ENCODE measurements at places on chromosomes 12 and 14. TPM values are rescaled to one million over a fixed set of nuclear protein-coding genes. Genes with fewer than 3 reads are reported as not detected.
A peak's percentile ranks its signal among the peaks of the same experiment; 100 is the strongest.

PTPRB gene
- not detected for total RNA-seq

C12orf54 gene
- total RNA-seq, result not detected

DPF3 gene
- 0.13 TPM for total RNA-seq

KCNJ8 gene
- total RNA-seq, result not detected

REM2 gene
- 0.20 TPM for total RNA-seq

- no peak for DNase-seq
Observed at GRCh38 chr14:92755495-92755894, 7.1 kb upstream of the LGMN start.

DNA sequence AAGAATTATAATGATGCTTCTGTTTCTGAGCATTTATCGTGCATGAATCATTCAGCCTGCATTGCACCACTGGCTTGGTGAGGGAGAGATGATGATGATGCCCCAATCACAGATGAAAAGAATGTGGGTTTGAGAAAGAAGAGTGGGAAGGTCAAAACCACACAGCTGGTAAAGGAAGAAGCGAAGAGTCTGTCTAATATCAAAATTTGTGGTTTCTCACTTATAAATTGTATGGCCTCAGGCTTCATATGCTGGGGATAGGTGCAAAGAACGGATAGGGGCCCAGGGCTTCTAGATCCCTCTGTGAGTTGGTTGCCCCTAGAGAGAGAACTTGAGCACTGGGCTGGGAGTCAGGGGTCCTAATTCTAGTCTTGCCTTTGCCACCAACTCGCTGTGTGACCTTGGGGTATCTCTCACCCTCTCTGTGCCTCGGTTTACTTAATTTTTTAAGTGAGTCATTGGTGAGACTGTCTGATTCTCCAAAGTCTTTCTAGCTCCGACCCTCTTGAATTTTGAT lies 2.2 kb downstream of the OASL start:
- peak; percentile 77 for DNase-seq

DNA sequence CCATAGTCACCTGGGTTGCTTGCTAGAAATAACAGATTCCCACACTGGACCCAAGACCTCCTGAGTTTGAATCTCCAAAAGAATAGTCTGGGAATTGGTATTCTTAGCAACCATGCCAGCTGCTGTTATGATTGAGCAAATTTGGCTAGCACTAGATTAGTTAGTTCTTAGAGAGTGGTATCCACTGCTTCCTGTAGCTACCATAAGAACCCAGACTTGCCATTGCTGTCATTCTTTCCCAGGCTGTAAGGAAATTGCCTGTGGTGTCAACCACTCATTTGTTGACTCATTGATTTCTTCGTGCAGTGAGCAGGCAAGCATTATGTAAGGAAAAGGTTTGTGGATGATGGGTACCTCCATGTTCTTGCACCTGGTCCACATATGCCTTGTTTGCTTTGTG lies 201.8 kb upstream of the RGS6 start:
- DNase-seq, result no peak

GRCh38 chr12:26857465-26858176 lies 24.6 kb upstream of the ITPR2 start:
- no peak for DNase-seq

DNA sequence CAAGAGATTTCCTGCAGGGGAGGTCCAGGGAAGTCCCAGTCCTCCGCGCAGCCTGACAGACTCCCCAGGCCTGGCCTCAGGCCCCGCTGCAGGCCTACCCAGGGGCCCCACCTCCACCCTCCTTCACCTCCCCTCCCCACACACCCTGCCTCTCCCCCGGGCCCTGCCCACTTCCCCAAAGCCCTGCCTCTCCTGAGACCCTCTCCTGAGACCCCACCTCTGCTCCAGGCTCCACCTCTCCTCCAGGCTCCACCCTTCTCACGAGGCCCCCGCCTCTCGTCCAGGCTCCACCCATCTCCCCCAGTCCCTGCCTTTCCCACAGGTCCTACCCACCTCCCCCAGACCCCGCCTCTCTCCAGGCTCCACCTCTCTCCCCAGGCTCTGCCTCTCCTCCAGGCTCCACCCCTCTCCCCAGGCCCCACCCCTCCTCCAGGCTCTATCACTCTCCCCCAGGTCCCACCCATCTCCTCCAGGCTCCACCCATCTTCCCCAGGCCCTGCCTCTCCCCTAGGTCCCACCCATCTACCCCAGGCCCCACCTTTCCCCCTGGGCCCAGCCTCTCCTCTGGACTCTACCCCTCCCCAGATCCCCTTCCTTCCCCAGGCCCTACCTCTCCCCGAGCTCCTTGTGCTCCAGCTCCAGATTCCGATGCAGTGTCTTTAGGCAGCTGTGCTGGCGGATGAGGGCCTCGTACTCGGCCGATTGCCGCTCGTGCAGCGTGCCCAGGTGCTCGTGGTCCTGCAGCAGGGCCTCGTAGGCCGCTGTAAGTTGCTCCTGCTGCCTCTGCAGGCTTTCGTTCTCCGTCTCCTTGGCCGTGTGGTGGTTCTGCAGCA lies 58.8 kb upstream of the GPR68 start:
- DNase-seq, result peak; percentile 96

GRCh38 chr12:106760184-106760531 lies 14.3 kb upstream of the RIC8B start:
- peak; percentile 38 for DNase-seq

DNA sequence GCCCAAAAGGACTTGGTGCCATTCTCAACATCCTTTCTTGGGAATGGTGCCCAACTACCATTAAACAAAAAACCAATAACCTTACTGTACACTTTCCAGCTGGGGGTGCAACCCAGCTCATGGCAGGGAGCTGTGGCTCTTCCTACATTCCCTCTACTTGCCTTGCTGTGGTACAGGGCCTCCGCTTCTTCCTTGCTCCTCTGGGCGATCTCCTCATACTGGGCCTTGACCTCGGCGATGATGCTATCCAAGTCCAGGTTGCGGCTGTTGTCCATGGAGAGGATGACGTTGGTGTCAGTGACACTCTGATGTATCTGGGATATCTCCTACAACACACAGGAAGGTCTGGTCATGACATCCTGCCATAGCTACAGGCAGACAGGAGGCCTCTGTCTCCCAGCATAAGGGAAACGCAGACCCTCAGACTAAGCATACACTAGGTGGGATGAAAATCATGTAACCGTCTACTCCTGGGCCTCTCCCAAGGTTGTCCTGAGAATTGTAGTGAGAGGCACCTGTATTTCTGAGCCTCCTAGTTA lies 3.9 kb downstream of the KRT2 start:
- DNase-seq, result no peak

Measured in activated CD8-positive, alpha-beta T cell treated with anti-CD3 and anti-CD28 coated beads for 36 hours (primary cell).